ENCODE measurements at places on chromosomes 2 and 18. TPM values are rescaled to one million over a fixed set of nuclear protein-coding genes. Genes with fewer than 3 reads are reported as not detected.

The KCNF1 gene
- not detected for total RNA-seq

The PDE6D gene
- total RNA-seq: 20.4 TPM

The ACTG2 gene
- not detected for total RNA-seq

The FARP2 gene
- total RNA-seq: 26.1 TPM

The CFAP53 gene
- 0.61 TPM for total RNA-seq

The SCG2 gene
- not detected for total RNA-seq

The MPHOSPH10 gene
- total RNA-seq: 44.0 TPM

The PIEZO2 gene
- not detected for total RNA-seq

The GPR75 gene
- 3.2 TPM for total RNA-seq

The COL6A3 gene
- 10.6 TPM for total RNA-seq

The UGT1A8 gene
- 0.42 TPM for total RNA-seq

The GPR45 gene
- not detected for total RNA-seq

The FEV gene
- not detected for total RNA-seq
